Fibroblast of skin of right biceps (primary cell): ENCODE measurements at places on chromosomes 11 and 22.

DNA sequence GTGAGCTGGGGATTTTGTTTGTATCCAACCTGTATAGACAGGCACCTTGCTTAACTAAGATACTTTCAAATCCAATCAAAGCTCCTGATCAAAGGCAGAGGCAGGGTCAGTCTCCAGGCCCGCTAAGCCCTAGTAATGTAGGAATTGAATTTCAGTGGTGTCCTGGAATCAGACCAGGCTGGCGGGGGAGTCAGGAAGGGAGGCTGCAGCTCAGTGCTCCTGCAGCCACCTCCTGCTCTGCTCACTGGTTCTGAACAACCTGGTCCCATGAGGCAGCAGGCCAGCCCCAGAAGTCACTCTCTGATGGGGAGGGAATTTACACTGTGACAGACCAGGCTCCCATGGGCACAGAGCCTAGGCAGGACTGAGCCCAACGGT lies 38.5 kb upstream of the GALNT18 start:
- no peak for DNase-seq

DNA sequence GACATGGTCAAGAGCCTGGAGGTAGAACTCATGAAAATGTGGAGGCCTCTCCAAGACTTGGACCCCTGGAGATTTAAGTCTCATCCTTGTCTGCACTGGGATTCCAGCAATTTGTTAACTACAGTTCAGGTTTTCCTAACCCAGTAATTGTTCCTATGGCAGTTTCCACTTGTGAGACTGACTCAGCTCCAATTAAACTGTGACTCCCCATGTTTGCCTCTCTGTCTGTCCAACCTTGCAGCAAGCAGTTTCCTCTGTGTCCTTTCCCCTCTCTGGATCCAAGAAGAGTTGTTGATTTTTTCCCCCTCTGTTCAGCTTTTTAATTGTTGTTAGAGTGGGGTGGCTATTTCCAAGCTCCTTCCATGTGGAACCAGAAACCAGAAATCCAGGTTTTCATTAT lies 16.2 kb upstream of the ARHGAP20 start:
- no peak for DNase-seq

- no peak for DNase-seq
Measured at GRCh38 chr22:47180796-47181195, 418.3 kb downstream of the TBC1D22A start.

DNA sequence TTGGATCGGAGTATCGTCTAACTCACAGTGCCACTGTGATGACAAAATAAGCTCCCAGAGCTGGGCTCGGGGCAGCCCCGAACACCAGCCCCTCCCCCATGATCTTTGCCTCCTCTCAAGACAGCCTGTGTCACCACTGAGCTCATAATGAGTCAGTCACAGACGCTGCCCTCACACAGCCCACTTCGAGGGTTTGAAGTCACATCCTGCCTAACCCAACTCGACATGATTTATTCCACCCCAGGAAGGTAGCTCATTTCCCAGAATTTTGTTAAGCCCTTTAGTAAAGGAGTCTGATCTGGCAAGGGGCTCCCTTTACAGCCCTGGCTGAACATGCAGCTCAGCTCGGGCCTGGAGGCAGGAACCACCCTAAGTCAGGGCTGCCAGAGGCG lies 22.8 kb downstream of the MYH9 start:
- peak; percentile 98 for DNase-seq

DNA sequence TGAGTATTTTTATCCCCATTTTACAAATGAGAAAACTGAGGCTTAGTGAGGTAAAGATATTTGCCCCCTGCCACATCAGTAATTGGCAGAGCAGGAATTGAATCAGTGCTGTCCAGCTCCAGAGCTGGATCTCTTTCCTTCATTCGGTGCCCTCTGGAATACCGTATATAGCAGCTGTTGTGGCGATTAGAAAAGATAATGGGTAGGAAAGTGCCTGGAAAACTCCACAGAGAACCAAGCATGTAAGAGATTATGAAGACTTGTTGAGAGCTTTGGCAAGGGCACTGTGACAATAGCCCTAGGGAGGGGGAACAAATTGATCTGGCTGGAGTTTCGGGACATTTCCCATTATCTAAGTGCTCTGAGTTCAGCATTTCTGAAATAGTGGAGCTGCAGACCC lies 82.5 kb upstream of the TEAD1 start:
- no peak for DNase-seq

DNA sequence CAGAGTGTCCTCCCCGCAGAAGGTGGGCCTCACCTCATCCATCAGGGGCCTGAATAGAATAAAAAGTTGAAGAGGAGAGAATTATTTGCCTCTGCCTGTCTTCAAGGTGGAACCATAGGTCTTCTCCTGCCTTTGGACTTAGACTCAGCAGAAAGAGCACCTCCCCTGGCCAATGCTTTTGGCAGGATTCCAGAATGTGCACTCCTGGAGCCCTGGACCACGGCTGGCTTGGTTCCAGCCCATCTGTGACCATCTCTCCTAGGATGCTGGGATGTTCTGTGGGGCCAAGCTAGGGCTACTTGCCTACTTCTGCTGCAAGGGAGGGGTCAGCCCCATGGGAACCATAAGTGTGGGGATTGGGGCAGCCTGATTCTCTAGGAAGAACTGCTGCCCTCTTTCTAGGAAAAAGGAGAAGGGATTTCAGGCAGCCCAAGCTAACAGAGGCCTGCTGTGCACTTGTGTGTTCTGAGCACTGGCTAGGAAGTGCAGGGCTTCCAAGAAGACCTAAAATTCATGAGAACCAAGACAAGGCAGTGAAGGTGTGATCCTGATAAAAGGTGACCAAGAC lies 32.2 kb upstream of the SHANK2 start:
- no peak for DNase-seq

DNA sequence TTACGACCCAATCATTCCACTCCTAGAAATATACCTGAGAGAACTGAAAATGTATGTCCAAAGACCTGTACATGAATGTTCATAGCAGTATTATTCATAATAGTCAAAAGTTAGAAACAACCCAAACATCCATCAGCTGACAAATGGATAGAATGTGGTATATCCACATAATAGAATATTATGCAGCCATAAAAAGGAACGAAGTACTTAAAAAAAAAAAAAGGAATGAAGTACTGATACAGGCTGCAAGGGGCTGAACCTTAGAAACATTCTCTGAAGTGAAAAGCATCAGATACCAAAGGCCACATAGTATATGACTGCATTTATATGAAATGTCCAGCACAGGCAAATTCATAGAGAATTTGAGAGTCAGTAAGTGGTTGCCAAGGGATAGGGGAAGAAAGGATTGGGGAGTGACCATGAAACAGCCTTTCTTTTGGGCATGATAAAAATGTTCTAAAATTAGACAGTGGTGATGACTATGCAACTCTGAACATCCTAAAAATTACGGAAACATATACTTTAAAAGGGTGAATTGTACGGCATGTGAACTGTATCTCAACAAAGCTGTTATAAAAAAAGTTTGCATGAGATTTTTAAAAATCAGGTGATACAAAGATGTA lies 1.8 kb downstream of the TPST2 start:
- DNase-seq: peak; percentile 55

DNA sequence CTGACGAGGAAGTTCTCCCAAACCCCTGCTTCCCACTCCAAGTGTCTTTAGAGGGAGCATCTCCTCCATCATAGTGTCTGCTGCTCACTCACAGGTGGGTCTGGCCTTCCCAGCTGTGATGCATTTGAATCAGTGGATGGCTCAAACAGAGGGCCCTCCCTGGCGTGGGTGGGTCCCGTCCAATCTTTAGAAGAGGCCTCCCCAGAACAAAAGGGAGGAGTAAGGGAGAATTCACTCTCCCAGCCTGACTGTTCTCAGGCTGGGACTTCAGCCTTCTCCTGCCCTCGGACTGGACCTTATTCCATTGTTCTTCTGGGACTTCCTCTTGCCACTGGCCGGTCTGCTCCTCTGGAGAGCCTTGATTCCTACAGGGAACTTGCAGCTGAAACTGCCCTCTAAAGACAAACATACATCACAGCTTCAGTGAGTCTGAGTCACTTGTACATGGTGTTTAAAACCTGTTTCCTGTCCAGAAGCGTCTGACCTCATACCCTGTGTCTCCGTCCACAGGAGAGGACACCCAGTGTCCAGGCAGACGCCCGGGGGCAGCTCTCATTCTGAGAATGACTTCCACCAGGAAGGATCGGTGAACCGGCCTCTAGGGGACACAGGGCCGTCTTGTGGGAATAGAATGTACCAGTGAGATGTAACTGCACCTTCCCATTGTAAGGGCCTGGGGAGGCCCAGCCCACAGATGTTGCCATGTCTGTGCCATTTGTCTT lies 234.7 kb downstream of the BRD1 start:
- DNase-seq: no peak

DNA sequence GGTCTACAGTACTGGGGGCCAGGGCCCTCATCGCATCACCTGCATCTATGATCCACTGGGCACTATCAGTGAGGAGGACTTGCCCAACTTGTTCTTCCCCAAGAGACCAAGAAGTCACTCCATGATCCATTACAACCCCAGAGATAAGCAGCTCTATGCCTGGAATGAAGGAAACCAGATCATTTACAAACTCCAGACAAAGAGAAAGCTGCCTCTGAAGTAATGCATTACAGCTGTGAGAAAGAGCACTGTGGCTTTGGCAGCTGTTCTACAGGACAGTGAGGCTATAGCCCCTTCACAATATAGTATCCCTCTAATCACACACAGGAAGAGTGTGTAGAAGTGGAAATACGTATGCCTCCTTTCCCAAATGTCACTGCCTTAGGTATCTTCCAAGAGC lies 3.8 kb upstream of the PPFIBP2 start:
- DNase-seq: no peak

- DNase-seq: peak; percentile 66
Measured at GRCh38 chr11:121415856-121416255, 36.3 kb upstream of the SORL1 start.

DNA sequence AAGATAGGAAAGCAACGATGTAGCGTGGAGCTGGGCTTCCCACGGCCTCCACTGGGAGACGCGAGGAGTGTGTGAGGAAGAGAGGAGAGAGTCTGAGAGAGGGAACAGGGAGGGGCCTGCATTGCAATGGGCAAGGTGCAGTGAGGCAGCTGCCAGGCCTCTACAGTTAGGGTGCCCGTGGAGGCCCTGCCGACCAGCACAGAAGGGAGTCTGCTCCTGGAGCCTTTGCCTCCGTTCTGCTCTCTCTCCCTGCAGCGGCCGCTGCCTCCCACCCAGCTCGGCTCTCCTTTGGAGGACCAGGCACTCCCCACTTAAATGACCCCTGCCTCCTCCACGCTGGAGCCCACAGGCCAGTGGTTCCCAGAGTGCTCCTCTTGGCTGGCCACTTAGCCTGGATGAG lies 181.7 kb downstream of the EFCAB6 start:
- no peak for DNase-seq

DNA sequence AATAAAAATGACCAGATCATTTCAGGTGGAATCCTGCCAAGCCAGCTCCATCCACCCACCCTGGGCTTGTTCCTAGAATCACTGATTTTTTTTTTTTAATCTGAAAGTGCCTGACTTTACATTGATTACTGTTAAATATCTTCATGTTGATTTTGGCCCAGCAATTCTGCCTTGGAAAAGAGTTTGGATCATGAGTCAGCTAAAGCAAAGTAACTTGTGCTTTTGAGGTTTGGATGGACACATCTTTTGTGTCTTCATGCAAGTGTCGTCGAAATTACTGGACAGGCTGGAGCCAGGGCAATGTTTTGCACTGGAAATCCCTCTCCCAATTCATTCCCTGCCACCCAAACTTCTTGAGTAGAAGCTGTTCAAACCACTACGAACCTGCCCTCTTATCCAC lies 164.0 kb upstream of the SYT13 start:
- DNase-seq: peak; percentile 46

DNA sequence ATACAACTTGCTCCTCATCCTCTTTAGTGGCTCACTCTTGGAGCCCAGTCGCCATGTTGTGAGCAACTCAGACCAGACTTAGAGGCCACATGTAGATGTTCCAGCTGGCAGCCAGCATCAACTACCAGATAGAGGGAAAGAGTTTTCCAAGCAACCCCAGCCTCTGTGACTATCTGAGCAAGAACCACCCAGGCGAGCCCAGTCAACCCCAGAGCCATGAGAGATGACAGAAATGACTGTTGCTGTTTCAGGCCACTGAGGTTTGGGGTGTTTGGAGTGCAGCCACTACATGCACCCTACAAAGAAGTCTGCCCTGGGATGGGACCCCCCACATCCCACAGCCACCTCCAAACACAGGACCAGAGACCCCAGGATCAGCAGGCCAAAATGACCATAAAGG lies 24.8 kb upstream of the CLDN5 start:
- DNase-seq: no peak

DNA sequence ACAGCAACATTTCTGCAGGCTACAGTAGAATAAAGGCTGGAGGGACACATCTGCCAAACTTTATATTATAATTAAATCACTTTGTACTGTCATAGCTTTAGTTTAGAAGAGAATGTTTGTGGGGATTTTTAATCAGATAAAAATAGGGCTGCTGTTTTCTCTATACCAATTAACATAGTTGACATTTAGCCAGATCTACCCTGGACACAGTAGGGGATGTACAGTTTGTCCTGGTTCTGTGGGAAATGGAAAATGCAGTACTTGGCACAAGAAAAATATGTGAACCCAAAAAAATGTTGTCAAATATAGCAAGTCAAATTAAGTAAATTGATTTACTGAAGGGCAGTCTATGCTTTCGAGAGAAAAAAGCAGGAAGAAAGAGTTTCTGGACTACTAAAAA lies 20.8 kb upstream of the PICALM start:
- DNase-seq: peak; percentile 88

DNA sequence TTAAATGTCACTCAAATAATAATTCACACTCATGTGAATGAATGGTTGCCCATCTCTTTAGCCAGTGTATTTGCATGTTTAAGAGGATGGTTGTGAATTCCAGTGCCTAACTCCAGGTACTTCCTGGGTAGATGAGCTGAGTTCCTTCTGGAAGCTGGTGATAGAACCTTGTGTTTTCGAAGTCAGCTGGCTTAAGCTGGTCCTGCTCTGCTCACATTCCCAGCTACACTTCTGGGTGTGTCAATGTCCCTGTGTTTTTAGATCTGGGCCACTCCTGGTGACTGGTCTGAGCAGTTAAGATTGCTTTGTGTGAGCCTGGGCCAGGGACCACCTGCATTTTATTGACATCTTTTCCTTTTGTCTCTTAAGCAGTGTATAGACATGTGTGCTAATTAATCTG lies 10.6 kb downstream of the TEAD1 start:
- no peak for DNase-seq

GRCh38 chr11:127412722-127413380 lies 412.3 kb upstream of the KIRREL3 start:
- DNase-seq: no peak

- DNase-seq: no peak
Measured at GRCh38 chr11:7787239-7787638, 9.5 kb downstream of the OR5P2 start.

- DNase-seq: peak; percentile 78
Measured at GRCh38 chr22:35312198-35313059, 12.7 kb downstream of the TOM1 start.

GRCh38 chr11:450809-451451 lies 851 bp downstream of the PTDSS2 start:
- peak; percentile 69 for DNase-seq

- no peak for DNase-seq
Measured at GRCh38 chr22:22803285-22803853, 84.2 kb upstream of the IGLL5 start.
